Renal cortical epithelial cell (primary cell): ENCODE measurements at places on chromosomes 5 and 9.
A peak's percentile ranks its signal among the peaks of the same experiment; 100 is the strongest.

DNA sequence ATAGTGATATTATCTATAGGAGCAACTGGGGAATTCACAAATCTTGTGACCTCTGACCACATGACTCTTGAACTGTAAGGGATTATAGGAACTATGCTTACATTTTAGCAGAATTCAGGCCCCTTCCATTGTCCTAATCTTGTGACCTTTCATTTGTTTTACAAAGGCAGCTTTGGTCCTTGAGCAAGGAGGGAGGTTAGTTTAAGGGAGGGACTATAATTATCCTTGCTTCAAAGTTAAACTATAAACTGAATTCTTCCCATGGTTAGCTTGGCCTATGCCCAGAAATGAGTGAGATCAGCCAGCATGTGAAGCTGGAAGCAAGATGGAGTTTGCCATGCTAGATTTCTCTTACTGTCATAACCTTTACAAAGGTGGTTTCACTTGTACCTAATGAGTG lies 51.2 kb downstream of the TARS1 start:
- peak; percentile 72 for DNase-seq

GRCh38 chr9:124260769-124261603 lies 3.2 kb downstream of the NEK6 start:
- peak; percentile 71 for DNase-seq

- DNase-seq, result no peak
These were observed 201.0 kb downstream of the MAPKAP1 start for GRCh38 chr9:125505988-125506438.

DNA sequence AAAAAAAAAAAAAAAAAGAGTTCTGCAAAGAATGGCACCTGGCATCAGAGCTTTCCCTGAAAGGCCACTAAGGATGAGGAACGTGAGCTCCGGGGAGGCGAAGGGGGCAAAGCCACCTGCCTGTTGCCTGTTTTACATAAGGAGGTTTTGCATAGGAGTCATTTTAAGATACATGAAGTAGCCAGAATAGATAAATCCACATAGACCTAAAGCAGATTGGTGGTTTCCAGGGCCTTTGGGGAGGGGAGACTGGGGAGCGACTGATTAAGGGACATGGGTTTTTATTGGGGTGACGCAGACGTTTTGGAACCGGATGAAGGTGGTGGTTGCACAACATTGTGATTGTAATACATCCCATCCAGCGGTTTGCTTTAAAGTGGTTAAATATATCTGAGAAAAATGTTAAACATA lies 7.1 kb downstream of the NEK6 start:
- no peak for DNase-seq

DNA sequence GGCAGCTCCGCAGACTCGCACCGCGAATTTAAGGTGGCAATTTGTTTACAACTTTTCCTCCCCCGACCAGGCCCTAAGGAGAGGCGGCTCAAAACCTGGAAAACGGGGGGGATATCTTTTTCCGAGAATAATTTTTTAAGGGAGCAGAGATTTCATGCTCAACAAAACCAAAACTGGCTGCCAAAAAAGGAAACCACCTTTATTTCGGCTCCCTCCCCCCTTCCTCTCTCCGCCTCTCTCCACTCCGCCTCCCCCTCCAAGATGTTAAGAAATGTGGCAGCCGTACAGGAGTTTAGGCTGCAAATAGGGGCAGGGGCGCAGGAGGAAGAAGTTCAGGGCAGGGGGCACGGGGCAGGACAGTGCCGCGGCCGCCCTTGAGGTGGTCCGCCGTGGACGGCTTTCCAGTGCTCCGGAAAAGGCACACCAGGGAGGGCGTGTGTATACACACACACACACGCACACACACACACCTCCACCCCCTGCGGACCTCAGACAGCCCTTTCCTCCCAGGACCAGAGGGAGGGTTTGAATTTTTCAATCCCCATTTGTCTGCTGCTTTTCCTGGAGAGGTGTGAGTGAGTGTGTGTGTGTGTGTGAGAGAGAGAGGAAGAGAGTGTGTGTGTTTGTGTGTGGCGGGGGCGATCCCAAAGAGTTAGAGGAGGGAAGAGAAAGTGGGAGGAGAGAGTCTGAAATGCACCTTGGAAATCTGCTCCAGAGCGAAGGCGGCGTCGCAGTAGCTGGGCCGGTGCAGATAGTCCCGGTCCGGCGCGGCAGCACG lies 9.1 kb downstream of the PTCH1 start:
- peak; percentile 68 for DNase-seq

GRCh38 chr5:74409712-74410111 lies 230.8 kb downstream of the ENC1 start:
- no peak for DNase-seq

DNA sequence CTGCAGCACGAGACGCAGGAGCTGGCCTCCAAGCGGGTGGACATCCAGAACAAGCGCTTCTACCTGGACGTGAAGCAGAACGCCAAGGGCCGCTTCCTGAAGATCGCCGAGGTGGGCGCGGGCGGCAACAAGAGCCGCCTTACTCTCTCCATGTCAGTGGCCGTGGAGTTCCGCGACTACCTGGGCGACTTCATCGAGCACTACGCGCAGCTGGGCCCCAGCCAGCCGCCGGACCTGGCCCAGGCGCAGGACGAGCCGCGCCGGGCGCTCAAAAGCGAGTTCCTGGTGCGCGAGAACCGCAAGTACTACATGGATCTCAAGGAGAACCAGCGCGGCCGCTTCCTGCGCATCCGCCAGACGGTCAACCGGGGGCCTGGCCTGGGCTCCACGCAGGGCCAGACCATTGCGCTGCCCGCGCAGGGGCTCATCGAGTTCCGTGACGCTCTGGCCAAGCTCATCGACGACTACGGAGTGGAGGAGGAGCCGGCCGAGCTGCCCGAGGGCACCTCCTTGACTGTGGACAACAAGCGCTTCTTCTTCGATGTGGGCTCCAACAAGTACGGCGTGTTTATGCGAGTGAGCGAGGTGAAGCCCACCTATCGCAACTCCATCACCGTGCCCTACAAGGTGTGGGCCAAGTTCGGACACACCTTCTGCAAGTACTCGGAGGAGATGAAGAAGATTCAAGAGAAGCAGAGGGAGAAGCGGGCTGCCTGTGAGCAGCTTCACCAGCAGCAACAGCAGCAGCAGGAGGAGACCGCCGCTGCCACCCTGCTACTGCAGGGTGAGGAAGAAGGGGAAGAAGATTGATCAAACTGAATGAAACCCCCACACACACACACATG lies 654 bp downstream of the PURA start:
- no peak for DNase-seq

DNA sequence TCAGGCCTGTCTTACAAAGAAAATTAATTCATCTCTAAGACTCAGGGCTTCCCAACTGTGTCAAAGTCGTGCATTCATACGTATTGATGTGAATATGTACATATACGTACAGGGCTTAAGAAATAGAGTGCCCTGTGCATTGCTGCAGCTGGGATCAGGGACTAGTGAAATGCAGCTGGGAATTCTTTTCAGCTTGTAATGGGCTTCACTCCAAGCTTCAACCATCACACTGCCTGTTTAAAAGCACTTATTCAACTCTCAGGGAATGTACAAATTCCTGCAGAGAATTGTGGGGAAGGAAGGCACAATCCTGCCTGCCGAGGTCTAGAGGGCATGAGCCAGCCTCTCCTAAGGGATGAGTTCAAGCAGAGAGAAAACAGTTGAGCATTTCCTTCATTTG lies 59.6 kb upstream of the MAN2A1 start:
- no peak for DNase-seq

DNA sequence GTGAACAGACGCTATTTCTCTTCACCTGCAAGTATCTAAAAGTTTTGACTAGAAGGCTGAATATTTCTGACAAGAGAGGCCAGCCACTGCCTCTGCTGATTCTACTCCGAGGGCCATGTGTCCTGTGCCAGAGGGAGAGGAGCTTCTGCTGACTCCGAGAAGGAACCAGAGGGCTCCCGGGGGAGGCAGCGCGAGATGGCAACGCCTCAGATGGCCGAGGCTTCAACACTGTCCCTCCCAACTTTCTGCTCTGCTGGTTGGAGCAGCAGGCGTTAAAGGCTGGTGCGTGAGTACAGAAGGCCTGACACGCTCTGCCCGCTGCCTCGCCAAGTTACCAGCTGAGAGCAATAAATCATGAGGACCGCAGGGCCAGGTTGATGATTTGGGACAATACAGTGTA lies 178.8 kb downstream of the GAPVD1 start:
- no peak for DNase-seq

GRCh38 chr5:157581901-157582300 lies 6.3 kb upstream of the ADAM19 start:
- no peak for DNase-seq

GRCh38 chr9:91775011-91775707 lies 174.9 kb downstream of the ROR2 start:
- DNase-seq, result no peak

DNA sequence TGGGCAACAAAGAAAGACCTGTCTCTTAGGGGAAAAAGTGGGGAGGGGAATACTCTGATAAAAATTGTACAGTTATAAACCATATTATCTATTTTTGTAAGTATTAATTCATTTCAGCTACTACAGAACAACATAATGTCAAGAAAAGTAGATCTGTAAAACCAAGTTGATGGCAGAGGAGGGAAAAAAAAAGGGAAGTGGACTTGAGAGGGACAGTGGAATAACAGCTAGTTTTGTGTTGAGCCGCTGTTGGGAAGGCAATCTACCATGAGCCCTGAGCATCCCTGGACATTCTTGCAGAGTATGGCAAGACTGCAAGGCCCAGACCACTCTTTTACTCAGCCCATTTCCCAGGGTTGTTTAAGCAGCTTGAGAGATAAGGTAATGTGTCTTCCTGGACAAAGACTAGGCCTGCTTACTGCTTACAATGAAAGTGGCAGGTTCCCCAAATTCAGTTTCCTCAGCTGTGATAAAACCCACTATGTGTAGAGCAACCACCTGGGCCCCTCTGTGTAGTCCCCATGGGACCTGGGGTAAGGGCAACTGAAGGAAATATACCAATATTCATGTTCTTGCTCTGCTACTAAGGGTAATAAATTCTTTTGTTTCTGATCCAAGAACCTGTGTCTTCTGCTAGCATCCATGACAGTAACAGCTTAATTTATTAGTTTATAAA lies 25.0 kb downstream of the CEP120 start:
- no peak for DNase-seq

- no peak for DNase-seq
These were observed 27.8 kb downstream of the LARP1 start for GRCh38 chr5:154782812-154783592.

- no peak for DNase-seq
These were observed 84.9 kb upstream of the GLIS3 start for GRCh38 chr9:4384750-4385149.
